ENCODE measurements at places on chromosomes 12 and 14.

DNA sequence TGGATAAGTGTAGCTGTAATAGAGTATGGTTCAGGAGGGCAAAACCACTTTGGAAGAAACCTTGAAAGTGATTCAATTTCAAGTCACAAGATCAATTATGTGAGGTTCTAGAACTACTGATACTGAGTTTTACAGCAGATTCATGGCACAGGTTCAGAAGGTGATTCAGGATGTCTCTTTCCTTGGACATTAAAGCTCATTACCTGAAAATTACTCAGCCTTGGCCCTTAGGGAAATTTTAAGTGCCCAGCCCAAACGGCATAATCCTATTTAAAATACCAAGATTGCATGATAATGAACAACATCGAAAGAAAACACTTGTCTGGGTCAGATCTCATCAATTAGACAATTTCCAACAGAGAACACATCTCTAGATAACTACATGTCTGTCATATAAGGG is 70.2 kb upstream of the SLC38A2 start:
- DNase-seq = no peak

DNA sequence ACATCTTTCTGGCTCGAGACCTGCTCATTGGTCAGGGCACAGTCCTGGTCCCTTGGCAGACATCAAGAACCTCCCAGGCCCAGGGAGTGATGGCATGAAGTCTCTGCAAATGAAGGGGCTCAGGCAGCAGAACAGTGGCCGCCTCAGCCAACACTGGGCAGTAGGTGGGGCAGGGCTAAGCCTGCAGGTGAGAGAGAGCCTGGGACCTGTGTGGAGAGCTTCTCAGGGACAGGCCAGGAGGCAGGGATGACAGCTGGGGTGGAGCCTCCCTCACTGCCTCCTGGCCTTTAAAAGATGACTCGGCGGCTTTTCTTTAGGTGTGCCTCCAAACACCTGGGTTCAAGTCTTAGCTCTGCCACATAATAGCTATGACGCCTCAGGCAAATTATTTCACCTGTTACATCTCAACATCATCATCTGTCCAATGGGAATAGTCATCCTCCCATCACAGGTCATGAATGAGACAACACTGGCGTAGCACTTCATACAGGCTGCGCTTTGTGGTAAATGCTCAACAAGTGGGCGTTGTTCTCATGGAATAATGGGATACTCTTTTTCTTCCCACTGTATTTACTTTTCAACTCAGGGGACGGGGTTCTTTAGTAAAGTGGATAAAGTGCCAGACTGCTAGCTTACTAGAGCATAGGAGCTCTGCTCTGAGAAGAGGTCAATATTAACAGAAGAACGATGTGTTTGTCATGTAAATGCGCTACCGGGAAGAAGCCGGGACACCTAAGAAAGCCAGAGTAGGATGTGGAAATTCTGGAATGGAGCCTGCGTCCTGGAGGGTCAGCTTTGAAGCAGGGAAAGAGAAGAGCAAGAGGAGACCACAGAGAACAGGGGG is 277.4 kb downstream of the FOXN3 start:
- DNase-seq = no peak

DNA sequence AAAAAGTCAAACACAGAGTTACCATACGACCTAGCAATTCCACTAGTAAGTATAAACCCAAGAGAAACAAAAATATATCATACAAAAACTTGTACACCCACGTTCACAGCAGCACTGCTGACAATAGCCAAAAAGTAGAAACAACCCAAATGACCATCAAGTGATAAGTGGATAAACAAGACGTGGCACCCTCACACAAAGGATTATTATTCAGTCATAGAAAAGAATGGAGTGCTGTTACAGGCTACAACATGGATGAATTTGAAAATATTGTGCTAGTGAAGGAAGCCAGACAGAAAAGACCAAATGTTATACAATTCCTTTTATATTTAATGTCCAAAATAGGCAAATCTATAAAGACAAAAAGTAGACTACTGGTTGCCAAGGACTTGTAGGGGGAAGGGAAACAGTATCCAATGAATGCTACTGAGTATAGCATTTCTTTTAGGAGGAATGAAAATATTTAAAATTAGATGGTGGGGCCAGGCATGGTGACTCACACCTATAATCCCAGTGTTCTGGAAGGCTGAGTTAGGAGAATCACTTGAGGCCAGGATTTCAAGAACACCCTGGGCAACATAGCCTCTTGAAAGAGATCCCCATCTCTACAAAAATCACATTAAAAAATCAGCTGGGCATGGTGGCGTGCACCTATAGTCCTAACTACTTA is 41.9 kb downstream of the SPTLC2 start:
- DNase-seq = peak; percentile 75

- DNase-seq = no peak
Measured at GRCh38 chr12:114448618-114448933, 42.6 kb upstream of the TBX5 start.

DNA sequence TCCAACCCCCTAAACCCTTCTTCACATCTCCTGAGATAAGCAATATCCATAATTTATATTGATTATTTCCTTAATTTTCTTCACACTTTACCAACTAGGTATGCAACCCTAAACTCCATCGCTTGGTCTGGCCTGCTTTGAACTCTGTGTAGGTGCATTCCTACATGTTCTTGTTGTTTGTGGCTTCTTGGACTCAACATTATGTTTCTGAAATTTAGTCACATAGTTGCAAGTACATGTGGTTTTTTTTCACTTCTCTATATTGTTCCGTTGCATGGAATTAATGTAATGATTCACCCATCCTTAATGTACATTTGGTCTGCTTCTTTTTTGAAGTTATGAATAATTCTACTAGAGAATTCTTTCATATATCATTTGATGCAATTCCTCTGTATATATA is 1.6 kb upstream of the TAS2R30 start:
- DNase-seq = no peak

DNA sequence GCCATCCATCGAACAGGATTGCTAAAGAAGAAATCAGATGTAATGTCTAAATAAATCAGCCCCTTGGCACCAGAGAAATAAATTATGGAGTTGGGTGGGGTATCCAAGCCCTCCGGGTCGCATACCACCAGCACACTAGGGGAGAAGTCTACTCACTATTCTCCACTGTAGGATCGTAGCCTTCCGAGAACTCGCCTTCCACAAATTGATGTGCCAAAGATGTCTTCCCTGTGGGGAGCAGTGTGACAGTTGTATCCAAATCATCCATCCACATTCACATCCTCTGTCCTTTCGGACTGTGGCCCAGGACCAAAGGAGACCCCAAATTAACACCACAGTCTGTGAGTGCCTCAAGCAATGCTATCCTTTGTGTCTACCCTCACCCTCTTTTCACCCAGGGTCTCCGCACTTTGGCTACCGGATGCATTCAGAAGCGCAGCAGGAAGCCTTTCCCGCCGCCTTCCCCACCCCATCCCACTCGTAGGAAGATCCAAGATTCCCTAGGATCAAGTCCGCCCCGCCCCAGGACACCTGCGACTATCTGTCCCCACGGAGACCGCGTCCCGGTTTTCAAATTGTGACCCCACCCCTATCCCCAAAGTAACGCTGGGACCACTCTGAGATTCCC is 786 bp downstream of the RHEBL1 start:
- DNase-seq = no peak

- no peak for DNase-seq
Measured at GRCh38 chr14:75476274-75476995, 45.8 kb upstream of the BATF start.

DNA sequence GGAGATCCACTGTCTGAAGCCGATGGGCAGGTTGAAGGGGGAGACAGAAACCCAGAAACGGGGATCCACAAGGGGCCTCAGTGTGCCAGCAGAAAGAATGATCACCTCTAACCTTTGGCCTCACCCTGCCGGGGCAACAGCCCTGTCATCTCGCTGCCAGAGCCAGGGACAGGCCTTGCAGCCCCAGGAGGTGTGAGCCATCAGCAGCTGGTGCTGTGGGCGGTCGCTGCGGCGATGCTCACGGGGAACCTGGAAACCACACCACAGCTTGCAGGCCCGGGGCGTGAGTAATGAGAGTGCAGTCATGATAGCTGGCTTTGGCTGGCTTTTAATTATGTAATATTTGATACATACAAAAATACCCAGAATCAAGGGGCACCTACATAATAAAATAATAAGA is 4.7 kb upstream of the TTC7B start:
- DNase-seq = peak; percentile 16

- DNase-seq = no peak
Measured at GRCh38 chr14:65904988-65905387, 492.5 kb downstream of the FUT8 start.

- no peak for DNase-seq
Measured at GRCh38 chr14:22835505-22835904, 880 bp upstream of the MMP14 start.

GRCh38 chr12:28130625-28131598 is 59.3 kb upstream of the CCDC91 start:
- DNase-seq = peak; percentile 99

DNA sequence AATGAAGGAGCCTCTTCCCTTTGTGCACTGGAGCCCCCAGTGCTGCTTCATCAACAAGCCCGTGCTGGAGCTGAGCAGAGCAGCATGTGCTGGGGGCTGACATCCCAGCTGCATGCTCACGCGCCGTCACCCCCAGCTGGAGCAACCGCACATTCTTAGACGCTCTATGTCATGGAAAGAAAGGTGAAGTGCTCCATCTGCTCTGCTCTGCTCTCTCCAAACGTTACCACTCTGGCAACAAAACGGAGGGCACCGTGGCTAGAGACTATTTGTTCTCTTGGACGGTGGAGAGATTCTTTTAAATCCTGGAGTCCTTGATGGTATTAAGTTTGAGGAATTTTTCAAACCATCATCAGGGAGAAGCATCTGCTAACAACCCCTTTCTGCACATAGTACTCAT is 208.4 kb downstream of the C12orf75 start:
- DNase-seq = peak; percentile 13

GRCh38 chr12:13197526-13198143 is 1.1 kb downstream of the EMP1 start:
- DNase-seq = peak; percentile 46

- peak; percentile 67 for DNase-seq
Measured at GRCh38 chr14:96574633-96575632, 72.8 kb downstream of the PAPOLA start.

DNA sequence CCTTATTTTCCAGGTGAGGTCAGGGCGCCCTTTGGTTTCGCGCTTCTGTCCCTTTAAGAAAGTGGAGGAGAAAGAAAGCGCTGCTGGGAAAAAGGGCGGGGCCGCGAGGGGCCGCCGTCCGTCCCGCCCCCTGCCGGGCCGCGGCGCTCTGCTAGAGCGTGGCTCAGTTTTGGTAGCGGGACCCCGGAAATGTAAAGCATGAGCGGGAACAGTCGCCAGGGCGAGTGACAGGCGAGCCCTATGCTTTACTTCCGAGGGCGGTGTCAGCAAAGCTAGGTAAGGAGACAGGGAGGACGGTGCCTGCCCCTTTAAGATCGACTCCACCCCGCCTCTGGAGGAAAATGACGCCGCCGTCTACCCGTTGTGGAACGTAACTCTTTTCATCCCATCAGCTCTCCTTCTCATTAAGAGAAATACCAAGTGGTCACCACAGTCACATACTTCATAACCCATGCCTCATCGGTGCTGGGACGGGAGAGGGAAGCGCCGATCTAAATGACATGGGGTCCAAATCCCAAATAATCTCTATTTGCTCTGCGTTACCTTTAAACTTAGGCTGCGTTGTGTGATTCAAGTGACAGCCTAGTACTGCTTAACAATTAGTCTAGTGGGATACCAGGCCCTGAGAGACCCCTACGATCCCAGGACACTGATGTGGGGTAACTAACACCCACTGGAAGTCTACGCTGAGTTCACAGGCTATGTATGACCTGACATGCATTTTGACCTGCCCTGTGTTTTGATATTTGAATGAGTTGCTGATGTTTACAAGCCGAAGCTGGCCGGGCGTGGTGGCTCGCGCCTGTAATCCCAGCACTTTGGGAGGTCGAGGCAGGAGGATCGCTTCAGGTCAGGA is at the start of gene ETFBKMT:
ETFBKMT (plus strand) TSS at position 602 of the 856 bp plus-strand sequence. CDS start 2,266 bp downstream, outside the sequence.
- DNase-seq = peak; percentile 96

- DNase-seq = no peak
Measured at GRCh38 chr12:70748809-70749208, 111.6 kb upstream of the PTPRB start.

DNA sequence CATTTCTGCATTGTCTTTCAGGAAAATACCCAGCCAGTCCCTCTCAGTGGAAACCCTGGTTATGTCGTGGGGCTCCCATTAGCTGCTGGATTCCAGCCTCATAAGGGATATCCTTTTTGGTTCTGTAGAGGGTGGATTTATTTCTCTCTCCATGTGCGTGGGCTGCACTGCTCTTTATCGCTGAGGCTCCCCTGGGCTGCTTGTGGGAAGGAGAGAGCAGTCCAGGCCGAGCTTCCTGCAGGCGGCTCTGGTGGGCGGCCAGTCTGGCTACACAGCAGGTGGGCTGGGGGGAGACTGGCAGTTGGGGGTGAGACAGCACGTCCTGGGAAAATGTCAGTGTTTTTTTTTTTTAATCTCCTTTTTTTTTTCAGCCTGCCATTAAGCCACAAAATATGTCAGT is 27.6 kb downstream of the TCTN1 start:
- DNase-seq = peak; percentile 5

Data from EH (cell line).